Activated T-cell treated with anti-CD3 and anti-CD28 coated beads, Interleukin-2, amount 50 U/mL, for 72 hours (primary cell): ENCODE measurements at places on chromosomes 2 and 18. TPM values are rescaled to one million over a fixed set of nuclear protein-coding genes. Genes with fewer than 3 reads are reported as not detected.

Gene VWC2L
- total RNA-seq: not detected

- DNase-seq: no peak
Measured at GRCh38 chr2:8790739-8791162, 46.7 kb downstream of the KIDINS220 start.

Gene BOK
- 0.10 TPM for total RNA-seq

- DNase-seq: no peak
Measured at GRCh38 chr2:239310401-239311061, 90.3 kb downstream of the HDAC4 start.
